ENCODE measurements at places on chromosomes 1 and 21.

DNA sequence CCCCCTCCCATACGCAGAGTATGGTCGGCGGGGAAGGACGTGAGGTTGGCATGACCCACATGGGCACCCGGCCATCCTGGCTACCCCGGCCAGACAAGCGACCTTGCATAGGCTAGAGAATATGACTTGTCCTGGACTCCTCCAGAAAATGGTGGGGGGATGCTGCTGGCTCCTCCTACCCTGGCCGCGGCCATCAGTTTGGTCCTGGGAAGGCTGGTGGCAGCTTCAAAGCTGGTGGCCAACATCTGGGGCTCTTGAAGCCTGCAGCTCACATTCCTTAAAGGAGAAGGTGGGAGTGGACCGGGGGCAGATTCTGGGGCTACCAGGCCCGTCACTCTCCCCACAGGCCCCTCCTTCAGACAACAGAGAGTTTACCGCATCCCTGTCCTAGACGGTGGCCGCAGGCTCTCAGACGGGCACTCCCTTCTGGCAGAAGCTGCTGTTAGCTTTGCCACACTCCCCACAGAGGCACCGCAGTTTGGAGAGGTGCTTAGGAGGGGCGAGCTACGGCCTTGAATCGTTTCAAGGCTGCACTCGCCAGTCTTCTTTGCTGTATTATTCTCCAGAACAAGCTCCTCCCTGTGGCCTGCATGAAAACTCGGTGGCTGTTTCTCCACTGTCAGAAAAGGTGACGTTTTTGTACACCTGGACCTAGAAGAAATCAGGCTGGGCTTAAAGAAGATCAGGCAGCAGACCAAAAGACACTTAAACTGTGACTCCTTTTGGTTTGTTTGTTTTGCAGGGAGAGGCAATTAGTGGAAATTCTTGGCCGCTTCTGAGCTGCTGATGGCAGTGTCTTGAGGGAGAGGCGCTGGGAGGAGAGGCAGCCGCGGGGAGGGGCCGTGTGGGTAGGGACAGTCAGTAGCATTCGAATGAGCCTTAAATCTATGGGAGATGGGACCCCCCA, 68.0 kb downstream of the RUNX3 start:
- DNase-seq = no peak

- DNase-seq = no peak
Observed at GRCh38 chr1:154874465-154874864, 4.4 kb upstream of the KCNN3 start.

DNA sequence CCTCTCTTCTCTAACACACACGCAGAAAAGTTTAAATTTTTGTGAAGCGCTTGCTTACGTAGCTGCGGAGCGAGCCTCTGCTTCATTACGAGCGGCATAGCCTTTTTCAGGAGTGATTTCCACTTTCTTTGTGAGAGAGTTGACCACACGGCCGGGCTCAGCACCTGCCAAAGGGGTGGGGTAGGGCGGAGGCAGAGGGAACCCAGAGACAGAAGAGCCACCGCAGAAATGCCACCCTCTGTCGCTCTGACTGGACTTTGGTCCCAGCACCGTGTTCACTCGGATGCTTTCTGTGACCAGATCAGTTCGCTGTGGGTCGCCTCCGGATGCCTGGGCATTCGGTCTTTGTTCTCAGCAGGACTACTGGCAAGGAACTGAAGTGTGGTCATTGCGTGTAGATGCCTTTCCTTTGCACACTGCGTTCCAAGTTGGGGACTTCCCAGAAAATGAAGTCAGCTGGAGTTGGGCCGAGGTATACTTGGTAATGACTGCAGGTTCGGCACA, 883 bp downstream of the CHODL start:
- no peak for DNase-seq

DNA sequence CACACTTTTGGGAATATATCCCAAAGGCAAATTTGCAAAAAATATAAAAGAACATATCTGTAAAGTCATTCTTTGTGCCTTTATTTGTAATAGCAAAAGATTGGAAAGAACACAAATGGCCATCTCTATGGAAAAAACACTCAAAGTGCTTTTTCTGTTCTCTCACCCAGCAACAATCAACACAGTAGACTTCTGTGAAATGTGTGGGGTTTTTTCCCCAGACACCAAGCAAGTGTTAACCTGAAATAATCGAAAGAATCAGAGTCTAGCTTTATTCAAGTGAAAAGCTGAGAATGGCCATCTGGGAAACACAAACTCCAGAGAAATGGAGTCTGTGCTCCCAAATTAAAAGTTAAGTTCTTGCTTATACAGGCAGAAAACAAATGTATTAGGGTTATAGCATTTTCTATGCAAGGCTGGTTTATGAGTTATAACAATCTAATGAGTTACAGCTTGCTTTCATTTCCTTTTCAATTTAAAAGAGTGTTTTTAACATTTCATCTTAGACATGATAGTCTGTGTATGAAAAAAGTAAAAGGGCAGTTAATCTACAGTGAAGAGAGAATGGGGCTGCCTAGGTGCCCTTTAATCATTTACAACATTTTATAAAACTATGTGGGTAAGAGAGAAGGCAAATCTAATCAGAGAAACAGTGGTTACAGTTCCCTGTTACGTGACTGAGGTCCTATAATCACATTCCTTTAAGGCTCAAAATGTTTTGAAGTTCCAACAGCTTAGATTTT, 46.6 kb downstream of the SLC30A7 start:
- no peak for DNase-seq

GRCh38 chr1:177247623-177248176, 76.9 kb downstream of the BRINP2 start:
- DNase-seq = no peak

- DNase-seq = no peak
Observed at GRCh38 chr1:93813076-93813475, 65.9 kb downstream of the DNTTIP2 start.

GRCh38 chr1:219917851-219918466, 10.4 kb downstream of the SLC30A10 start:
- DNase-seq = no peak

DNA sequence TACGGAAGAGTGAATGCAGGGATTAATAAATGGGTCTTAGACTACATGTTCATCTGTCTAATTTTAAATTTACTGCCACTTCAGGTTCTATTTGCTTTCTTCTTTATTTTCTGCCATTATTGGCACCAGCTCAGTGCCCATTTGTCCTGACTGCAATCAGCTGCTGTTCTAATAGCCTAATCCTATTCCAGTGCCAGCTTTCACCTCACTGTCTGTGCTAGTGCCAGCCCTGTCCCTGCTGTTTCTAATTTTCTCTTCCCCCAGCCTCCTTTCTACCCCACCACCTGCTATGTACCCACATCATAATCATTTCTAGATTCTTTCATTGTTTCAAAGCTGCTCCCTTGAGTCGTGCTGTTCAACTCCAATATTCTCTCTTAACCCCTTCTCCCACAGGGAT, 86.4 kb downstream of the KCNK1 start:
- peak; percentile 36 for DNase-seq

GRCh38 chr1:214864896-214865688, 217.4 kb upstream of the KCNK2 start:
- DNase-seq = no peak

DNA sequence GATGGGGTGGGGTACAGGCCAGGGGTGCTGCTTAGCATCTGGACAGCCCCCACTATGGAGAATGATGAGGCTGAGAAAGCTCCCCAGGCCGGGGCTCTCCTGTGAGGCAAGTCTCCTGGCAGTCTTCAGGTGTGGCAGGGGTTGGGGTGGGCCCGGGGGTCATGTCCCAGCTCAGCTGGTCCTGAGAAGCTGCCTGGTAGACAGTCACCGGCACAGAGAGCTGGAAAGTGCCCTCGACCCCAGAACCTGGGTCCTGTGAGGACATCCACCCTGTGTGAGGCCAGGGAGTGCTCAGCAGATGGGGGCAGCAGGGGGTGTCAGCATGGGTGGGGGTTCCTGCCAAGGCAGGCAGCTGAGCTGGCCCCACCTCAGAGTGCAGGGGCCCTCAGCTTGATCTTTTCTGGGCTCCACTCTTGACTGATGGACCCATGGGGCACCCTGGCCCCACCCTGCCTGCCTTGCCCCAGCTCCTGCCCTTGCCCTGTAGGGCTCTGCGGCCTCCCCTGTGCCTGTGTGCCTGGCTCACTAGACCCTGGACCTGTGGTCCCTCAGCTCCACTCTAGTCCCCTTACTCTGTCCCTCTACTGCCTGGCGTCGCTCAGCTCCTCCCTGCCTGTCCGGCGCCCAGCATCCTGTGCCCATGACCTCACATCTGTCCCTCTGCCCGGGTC, 5.8 kb downstream of the IBA57 start:
- DNase-seq = no peak

DNA sequence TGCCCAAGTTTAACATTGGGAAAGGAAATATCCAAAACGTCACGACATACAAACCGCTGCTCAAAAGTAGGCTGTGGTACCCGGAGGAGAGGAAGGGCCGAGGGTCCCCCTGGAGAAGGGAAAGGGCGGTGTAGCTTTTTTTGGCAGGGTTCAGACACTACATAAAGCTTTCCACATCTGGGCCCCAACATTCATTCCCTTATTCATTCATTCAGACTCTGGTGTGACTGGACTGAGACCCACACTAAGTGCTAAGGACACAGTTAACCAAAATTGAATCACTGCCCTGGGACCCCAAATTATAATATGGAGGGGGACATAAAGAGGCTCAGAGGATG, 10.3 kb upstream of the COL8A2 start:
- no peak for DNase-seq

GRCh38 chr1:170929835-170930554, 5.3 kb upstream of the MROH9 start:
- DNase-seq = peak; percentile 10

DNA sequence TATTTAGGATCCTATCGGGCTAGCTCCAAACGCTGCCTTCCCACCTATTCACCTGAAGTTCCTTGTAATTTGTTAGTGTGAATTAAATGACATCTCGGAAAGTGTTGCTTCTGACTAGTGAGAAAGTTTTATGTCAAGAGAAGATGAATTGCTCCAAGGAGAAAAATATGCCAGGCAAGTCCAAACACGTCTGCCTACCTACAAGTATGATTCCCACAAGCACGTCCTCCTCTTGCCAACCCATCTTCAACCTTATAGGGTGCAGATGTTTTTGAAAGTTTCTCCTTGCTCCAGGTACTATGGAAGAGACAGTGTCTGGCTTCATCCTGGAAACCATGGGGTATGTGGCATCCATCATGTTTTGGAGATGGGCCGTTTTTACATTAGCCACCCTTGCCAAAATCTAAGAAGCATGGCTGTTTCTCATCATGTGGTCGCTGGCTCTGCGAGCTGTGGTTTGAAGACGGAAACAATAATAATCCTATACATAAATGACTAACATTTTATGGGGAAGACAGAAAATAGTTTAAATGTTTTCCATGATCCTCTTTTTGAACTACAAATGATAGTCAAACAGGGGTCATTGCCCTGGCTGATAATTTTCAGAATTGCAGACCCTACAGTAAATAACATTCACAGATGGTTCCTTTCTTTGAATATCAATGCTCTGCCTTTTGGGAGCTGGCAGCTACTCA, 505.8 kb downstream of the SMYD3 start:
- no peak for DNase-seq

GRCh38 chr1:248858096-248858890, 592 bp downstream of the ZNF692 start:
- DNase-seq = no peak
